Naive thymus-derived CD4-positive, alpha-beta T cell (primary cell): ENCODE measurements at places on chromosomes 7 and 10. TPM values are rescaled to one million over a fixed set of nuclear protein-coding genes. Genes with fewer than 3 reads are reported as not detected.

DNA sequence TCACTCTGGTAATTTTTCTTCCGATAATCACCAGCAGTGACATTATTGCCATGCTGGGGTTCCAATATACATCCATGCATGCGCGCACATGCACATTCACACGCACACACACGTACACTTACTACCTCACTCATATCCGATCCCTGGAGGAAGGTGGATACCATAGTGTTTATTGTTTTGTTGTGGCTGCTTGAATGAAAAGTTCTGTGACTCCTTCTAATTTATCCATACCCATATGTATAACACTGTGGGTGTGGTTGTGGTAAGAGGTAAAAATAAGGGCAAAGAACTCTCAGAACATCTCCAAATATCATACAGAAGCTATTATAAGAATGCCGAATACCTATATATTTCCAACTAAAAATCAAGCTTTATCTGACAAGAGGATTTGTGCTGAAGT lies 407.8 kb upstream of the PODXL start:
- H3K27ac ChIP-seq: no peak overlapping the region
- H3K36me3 ChIP-seq: no peaks in the 10 kb centered on the region
- H3K4me1 ChIP-seq: no peaks in the 10 kb centered on the region
- H3K4me3 ChIP-seq: no peak overlapping the region
- H3K27me3 ChIP-seq: no peaks in the 10 kb centered on the region
- DNase-seq: no peak

- H3K36me3 ChIP-seq: peaks cover 6% of the 10 kb centered on the region
- peak overlapping the region; percentile 91 for H3K4me3 ChIP-seq
Observed at GRCh38 chr10:103396789-103397087, 312 bp downstream of the PDCD11 start.

DNA sequence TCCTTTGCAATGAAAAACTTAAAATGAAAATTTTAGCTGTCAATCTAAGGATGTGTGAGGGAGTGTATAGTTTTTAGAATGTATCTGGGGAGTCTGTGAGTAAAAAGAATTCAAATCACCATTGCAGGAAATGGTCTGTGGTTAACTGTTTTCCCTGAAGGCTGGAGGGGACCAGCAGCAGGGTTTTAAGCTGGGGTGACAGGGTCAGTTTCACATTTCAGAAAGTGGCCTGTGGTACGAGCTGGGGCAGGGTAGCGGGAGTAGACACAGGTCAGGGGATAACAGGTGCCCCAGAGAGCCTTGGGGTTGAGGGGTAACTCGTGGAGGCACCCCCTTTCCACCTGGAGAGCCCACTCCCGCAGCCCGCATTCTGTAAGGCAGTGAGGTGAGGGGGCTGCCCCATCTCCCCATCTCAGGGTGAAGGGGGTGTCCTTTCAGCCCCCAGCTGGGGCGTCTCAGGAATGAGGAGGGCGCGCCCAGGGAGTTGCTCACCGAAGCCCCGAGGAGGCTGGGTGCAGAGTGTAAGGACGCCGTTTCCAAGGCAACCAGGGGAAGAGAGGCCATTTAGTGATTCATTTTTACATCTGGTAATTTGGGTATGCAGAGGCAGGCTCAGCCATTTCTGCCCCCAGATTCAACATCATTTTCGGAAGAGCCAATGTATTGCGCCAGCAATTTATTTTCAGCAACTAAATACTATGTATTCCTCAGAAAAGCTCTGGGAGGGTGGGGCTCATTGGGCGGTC lies 168.9 kb downstream of the SLIT1 start:
- no peak overlapping the region for H3K27ac ChIP-seq
- no peak overlapping the region for H3K4me3 ChIP-seq
- peaks cover 6% of the 10 kb centered on the region for H3K4me1 ChIP-seq
- no peaks in the 10 kb centered on the region for H3K36me3 ChIP-seq

NIPSNAP2 gene
- polyA plus RNA-seq: 38.0 TPM

DNA sequence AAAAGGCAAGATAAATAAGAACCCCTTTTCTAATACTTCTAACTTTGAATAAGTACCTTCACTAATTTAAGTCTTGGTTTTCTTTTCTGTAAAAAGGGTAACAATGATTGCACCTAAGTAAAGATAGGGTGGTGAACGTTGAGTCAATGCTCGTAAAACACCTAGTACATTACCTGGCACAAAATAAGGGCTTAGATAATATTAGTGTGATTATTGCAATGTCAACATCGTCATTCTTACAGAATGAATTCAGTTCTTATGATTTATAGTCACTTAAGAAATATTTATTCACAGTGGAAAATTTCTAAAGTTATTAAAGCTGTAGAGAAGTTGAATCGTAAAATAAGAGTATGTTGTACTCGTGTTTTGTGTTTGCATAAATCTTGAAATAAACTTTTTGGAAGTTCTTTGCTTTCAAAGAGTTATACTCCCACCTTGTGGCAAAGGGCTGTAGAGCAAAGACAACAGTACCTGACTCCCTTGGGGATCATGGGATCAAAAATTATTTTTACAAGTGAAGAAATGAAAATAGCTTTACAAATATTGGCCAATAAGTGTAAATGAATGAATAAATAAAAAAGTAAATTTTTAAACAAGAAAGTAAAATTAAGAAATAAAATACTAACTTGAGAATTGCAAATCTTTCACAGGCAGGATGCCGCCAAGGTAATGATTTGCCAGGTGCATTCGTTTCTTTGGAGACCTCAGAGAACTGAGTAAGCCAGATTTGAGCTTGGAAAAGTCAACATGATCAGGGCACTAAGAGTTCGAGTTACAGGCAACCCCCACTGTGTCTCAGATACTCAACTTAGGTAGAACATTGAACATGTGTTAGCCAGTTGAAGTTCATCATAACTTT lies 285.8 kb upstream of the CACNA2D1 start:
- H3K27me3 ChIP-seq: no peaks in the 10 kb centered on the region
- no peak overlapping the region for H3K4me3 ChIP-seq
- no peak overlapping the region for H3K27ac ChIP-seq
- H3K36me3 ChIP-seq: no peaks in the 10 kb centered on the region

GRCh38 chr7:23072048-23072447 lies 33.5 kb upstream of the KLHL7 start:
- DNase-seq: no peak
- no peaks in the 10 kb centered on the region for H3K36me3 ChIP-seq
- no peak overlapping the region for H3K27ac ChIP-seq
- no peaks in the 10 kb centered on the region for H3K4me1 ChIP-seq

- no peaks in the 10 kb centered on the region for H3K36me3 ChIP-seq
- H3K27me3 ChIP-seq: no peaks in the 10 kb centered on the region
- no peak overlapping the region for H3K27ac ChIP-seq
Observed at GRCh38 chr7:134085311-134085710, 41.8 kb upstream of the LRGUK start.

DNA sequence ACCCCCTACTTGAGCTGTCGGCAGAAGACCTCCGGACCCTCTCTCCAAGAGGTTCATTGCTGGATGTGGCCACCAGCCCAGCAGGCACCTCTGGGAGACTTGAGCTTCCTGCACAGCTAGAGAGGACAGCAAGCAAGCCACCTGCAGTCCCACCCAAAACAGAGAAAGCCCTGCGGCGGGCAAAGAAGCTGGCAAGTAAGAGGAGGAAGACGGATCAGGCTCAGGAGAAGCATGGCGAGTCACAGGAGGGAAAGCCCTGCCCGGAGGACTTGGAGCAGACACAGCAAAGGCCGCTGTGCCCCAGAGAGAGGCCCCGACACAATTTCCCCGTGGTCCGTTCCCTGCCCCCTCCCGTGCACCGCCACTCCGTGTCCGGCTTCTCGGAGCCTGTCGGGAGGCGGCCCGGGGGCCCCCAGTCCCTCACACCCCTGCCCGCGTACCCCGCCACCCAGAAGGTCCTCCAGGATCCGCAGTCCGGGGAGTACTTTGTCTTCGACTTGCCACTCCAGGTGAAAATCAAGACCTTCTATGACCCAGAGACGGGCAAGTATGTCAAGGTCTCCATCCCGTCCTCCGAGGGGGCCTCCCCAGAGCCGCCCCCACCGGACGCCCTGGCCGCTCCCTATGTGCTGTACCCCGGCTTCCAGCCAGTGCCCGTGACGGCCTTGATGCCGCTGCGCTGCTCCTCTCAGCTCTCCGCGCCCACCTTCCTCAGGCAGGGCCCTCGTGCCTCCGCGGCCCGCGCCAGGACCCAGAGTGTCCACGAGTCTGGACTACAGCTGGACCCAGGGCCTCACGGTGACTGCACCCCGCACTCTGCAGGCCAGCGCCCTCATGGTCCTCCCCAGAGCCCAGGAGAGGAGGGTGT lies 27.2 kb downstream of the C10orf71 start:
- no peak overlapping the region for H3K4me3 ChIP-seq
- no peak overlapping the region for H3K27ac ChIP-seq
- H3K4me1 ChIP-seq: no peaks in the 10 kb centered on the region
- H3K27me3 ChIP-seq: no peaks in the 10 kb centered on the region

- peaks cover 3% of the 10 kb centered on the region for H3K4me1 ChIP-seq
- no peaks in the 10 kb centered on the region for H3K27me3 ChIP-seq
- DNase-seq: no peak
- no peak overlapping the region for H3K27ac ChIP-seq
Observed at GRCh38 chr7:87598234-87599009, 2.3 kb downstream of the ABCB1 start.

- H3K27me3 ChIP-seq: no peaks in the 10 kb centered on the region
- no peak overlapping the region for H3K4me3 ChIP-seq
- H3K36me3 ChIP-seq: no peaks in the 10 kb centered on the region
Observed at GRCh38 chr7:70527520-70528115, 604.3 kb upstream of the GALNT17 start.

- no peak for DNase-seq
- no peaks in the 10 kb centered on the region for H3K27me3 ChIP-seq
- no peaks in the 10 kb centered on the region for H3K4me1 ChIP-seq
- no peak overlapping the region for H3K4me3 ChIP-seq
Observed at GRCh38 chr10:17735166-17735941, 16.6 kb upstream of the TMEM236 start.

ATP5F1C gene
- polyA plus RNA-seq: 400 TPM

NYAP1 gene
- polyA plus RNA-seq: not detected

GIMAP6 gene
- 130 TPM for polyA plus RNA-seq

DNA sequence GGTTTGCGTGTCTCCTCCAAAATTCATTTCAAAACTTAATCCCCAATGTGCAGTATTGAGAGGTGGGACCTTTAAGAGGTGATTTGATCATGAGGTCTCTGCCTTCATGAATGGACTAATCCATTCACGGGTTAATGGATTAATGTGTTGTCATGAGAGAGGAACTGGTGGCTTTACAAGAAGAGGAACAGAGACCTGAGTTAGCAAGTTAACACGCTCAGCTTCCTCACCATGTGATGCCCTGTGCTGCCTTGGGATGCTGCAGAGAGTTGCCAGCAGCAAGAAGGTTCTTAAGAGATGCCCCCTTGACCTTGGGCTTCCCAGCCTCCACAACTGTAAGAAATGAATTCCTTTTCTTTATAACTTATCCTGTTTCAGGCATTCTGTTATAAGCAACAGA lies 3.7 kb upstream of the TCTN3 start:
- no peak for DNase-seq
- H3K27ac ChIP-seq: no peak overlapping the region
- no peaks in the 10 kb centered on the region for H3K36me3 ChIP-seq
- no peak overlapping the region for H3K4me3 ChIP-seq

DNA sequence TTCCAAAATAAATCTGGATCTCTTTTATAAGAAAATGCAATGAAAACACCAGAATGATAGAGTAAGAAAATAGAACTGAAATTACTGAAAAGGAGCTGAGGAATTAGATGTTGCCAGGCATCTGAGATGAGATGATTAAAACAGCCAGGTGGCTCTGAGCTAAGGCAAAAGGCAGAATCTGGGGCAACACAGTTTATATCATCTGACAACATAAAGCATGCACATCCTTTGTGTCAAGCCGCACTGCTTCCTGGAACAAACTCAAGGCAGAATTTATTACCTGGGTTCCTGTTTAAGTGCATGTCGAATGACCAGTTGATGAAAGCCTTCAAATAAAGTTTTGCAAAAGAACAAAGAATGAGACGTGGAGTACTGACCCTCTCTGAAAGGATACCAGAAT lies 247.0 kb downstream of the SNX10 start:
- no peaks in the 10 kb centered on the region for H3K27me3 ChIP-seq
- no peak overlapping the region for H3K27ac ChIP-seq
- no peak for DNase-seq
- no peaks in the 10 kb centered on the region for H3K4me1 ChIP-seq
- H3K36me3 ChIP-seq: no peaks in the 10 kb centered on the region

DNA sequence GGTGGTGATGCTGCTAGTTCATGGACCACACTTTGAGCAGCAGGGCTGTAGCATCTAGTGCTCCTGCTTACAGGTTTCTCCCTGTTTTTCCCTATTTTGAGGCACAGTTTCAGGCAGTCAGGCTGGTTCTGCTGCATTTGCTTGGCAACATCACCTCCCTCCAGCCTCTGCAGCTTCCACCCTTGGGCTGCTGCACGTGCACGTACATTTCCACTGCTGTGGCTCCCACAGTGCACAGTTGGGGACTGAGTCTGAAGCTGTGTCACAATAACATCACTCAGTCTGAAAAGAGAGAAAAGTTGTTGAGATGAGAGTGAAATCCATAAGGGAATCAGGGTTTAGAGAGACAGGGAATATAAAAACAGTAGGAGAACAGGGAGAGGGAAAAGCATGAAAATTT lies 230.7 kb upstream of the FZD1 start:
- no peaks in the 10 kb centered on the region for H3K36me3 ChIP-seq
- DNase-seq: no peak
- H3K4me3 ChIP-seq: no peak overlapping the region
- H3K27ac ChIP-seq: no peak overlapping the region
- no peaks in the 10 kb centered on the region for H3K4me1 ChIP-seq

COL28A1 gene
- polyA plus RNA-seq: not detected

- H3K4me3 ChIP-seq: no peak overlapping the region
- H3K36me3 ChIP-seq: no peaks in the 10 kb centered on the region
- H3K27ac ChIP-seq: no peak overlapping the region
Observed at GRCh38 chr7:106875508-106875907, 10.4 kb downstream of the PIK3CG start.

- H3K27me3 ChIP-seq: no peaks in the 10 kb centered on the region
- no peaks in the 10 kb centered on the region for H3K4me1 ChIP-seq
- H3K4me3 ChIP-seq: no peak overlapping the region
- no peak for DNase-seq
Observed at GRCh38 chr7:80781561-80781979, 137.3 kb downstream of the SEMA3C start.

NUB1 gene
- 58.1 TPM for polyA plus RNA-seq

LIPM gene
- 0.21 TPM for polyA plus RNA-seq

- H3K4me3 ChIP-seq: peak overlapping the region; percentile 87
- H3K27ac ChIP-seq: peak overlapping the region; percentile 93
- peaks cover 24% of the 10 kb centered on the region for H3K36me3 ChIP-seq
- H3K27me3 ChIP-seq: no peaks in the 10 kb centered on the region
- peaks cover 23% of the 10 kb centered on the region for H3K4me1 ChIP-seq
- DNase-seq: no peak
Observed at GRCh38 chr7:44045226-44046014, 918 bp downstream of the DBNL start.

DNA sequence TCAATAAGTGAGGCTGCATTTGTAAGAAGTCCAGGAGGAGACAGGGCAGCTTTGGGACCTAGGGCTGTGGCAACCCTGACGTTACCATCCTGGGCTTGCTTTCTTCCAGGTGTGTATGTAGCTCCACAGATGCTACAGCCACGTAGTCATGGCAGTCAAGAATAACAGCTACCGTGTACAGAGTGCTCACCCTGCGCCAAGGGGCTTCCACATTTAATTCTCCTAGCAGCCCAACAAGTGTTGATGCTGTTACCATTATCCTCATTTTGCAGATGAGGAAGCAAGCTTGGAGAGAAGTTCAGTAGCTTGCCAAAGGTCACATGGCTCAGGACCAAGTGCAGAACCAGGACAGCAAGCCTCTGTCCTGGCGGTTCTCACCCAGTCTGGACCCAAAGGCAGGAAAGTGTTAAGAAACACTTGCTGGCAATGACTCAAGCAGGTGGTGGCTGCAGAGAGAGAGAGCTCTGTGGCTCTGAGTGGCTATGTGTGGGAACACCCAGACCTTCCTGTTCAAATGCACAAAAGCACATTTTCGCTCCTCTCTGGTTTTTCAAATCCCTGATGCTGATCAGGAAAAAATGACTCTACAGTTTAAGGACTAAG lies 89.8 kb downstream of the CREM start:
- H3K36me3 ChIP-seq: no peaks in the 10 kb centered on the region
- no peak for DNase-seq
- H3K27me3 ChIP-seq: no peaks in the 10 kb centered on the region
- no peak overlapping the region for H3K4me3 ChIP-seq

POLR3A gene
- polyA plus RNA-seq: 12.3 TPM
